ENCODE measurements at places on chromosomes 2 and 18. TPM values are rescaled to one million over a fixed set of nuclear protein-coding genes. Genes with fewer than 3 reads are reported as not detected.

- no peak for DNase-seq
Measured at GRCh38 chr2:104656571-104657163, 197.2 kb upstream of the POU3F3 start.

GRCh38 chr18:24014986-24015638 is 558 bp downstream of the TTC39C start:
- peak; percentile 61 for DNase-seq

GRCh38 chr18:24959051-24959476 is 392.9 kb downstream of the ZNF521 start:
- no peak for DNase-seq

GRCh38 chr2:136012315-136012714 is 26.9 kb upstream of the DARS1 start:
- no peak for DNase-seq

- DNase-seq = no peak
Measured at GRCh38 chr18:40902436-40902835, 1052.6 kb upstream of the PIK3C3 start.

DNA sequence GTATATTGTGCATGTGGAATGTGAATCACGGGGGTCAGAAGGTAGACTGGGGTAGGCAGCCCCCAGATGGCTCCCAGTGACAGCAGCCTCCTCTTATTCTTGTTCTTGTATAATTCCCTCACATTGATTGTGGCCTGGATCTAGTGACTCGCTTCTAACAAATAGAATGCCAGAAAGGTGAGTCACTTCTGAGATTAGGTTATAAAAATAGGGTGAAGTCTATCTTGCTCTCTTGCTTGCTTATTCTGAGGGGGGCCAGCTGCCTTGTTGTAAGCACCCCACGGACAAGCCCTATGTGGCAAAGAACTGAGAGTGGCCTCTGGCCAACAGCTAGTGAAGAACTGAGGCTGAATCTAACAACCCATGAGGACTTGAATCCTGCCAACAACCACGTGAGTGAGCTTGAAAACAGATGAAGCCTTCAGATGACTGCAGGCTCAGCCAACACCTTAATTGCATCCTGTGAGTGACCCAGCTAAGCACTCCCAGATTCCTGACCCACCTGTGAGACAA is 15.6 kb upstream of the RMND5A start:
- no peak for DNase-seq

- DNase-seq = no peak
Measured at GRCh38 chr2:174704061-174704460, 60.2 kb downstream of the CHRNA1 start.

GRCh38 chr2:43276962-43277391 is 50.6 kb upstream of the ZFP36L2 start:
- DNase-seq = peak; percentile 69

GRCh38 chr2:47198985-47199451 is 43.9 kb upstream of the STPG4 start:
- DNase-seq = no peak

DNA sequence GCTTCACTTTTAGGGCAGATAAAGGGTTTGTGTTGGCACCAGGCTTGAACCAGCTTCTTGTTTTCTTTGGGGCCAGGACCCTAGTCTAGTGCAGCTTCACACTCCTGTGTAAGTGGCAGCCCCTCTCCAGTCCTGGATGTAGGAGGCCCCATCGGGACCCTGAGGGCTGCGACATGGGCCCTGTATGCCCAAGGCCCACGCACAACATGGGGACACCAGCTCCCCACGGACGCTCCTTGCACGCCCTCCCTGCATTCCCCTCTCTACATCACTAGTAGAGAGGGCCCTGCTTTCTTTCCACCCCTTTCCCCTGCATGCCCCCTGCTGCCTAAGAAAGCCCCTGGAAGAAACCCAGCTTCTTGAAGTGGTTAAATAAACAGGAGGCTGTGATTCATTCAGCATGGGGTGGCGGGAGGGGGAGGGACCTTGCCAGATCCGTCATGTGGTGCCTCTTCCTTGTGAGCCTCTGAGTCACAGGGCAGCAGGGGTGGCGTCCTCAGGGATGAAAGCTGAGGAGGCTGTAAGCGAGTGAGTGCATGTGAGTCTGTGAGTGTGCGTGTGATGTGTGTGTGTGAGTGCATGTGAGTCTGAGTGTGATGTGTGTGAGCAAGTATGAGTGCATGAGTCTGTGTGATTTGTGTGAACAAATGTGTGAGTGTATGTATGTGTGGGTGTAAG is 42.5 kb downstream of the COPS8 start:
- DNase-seq = peak; percentile 84

- DNase-seq = no peak
Measured at GRCh38 chr2:238140721-238141540, 2.5 kb downstream of the KLHL30 start.

DNA sequence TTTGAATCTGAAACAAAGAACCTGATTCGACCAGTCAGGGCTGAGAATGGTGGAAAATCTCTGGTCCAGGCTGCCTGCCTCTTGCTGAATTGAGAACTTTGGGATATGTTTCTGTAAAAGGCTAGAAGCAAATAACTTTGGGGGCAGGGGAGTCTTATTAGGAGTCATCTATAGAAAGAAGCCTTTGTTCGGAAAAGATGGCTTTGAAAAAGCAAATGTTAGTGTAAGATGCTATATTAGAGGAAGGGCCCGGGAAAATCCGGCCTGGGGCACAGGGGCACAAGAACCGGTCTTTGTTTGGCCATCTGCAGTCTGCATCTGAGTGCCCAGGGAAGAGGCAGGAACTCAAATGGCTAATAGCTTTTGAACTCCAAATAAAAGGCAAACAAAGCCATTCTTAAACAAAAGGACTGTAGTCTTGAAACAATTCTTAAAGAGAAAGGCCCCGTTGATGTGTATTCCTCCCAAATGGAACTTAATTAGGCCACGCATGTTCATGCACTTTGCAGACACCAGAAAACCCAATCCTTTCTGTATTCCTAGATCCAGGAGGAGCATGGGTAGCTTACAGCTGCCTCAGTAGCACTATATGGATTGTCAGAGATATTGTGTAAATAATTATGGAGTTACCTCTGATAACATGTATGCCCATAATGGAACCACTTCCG is 180.0 kb upstream of the ARL4C start:
- no peak for DNase-seq

DNA sequence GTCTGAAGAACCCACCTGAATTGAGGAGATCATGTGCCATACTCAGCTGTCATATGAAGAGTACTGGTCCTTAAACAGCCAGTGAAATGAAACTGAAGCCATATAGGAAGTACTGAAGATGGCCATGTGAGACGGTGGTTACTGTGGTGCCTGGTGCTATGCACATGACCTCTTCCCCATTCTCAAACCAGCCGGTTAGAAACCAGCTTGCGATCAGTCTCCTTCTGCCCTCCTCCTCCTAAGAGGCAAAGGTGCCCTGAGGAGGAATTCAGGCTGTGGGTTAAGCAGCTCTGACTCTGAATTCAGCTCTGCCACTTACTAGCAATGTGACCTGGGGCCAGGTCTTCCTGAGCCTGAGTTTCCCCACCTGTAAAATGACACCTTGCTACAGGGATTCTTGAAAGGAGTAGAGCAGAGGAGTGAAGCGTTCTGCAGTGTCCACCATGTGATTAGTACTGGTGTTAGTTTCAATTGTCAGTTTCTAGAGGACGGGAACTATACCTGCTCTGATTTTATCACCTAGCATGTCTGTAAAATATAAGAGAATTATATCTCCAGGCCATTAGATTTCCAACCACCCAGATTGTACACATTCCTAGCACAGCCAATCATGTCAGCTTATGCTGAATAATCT is 5.1 kb downstream of the FECH start:
- no peak for DNase-seq

DNA sequence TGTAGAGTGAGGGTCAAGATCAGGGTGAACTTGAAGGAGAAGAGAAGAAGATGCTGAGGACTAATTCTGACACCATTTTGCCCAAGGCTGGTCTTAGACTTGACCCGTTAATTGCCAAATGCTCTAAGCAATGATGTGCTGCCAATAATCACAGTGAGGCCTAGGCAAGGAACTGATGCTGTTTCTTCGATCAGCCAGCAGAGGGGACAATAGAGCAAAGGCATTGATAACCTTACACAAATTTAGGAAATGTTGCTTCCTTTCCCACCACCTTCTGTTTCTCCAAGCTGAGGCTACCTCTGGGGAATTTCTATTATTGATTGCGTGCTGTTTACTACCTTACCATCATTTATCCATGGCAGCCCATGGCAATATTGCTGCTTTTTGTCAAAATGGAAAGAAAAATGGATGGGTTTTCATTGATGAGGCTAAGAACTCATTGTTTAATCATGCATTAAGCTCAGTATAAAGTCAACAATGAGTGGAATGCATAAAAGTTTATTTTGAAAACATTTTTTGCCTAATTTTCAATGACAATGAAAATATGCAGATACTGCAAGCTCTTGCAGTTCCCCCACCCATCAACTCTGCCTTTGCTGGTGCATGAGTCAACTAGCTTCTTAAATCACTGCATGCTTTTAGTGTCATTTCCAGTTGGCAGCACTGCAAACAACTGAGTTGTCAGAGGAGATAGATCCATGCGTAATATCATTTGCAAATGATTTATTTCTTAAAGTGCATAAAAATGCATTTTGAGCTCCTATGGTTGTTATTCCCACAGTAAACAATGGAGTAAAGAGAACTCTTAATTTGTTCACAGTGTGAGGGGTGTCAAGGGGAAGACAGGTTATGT is 116.4 kb upstream of the NYAP2 start:
- no peak for DNase-seq

DNA sequence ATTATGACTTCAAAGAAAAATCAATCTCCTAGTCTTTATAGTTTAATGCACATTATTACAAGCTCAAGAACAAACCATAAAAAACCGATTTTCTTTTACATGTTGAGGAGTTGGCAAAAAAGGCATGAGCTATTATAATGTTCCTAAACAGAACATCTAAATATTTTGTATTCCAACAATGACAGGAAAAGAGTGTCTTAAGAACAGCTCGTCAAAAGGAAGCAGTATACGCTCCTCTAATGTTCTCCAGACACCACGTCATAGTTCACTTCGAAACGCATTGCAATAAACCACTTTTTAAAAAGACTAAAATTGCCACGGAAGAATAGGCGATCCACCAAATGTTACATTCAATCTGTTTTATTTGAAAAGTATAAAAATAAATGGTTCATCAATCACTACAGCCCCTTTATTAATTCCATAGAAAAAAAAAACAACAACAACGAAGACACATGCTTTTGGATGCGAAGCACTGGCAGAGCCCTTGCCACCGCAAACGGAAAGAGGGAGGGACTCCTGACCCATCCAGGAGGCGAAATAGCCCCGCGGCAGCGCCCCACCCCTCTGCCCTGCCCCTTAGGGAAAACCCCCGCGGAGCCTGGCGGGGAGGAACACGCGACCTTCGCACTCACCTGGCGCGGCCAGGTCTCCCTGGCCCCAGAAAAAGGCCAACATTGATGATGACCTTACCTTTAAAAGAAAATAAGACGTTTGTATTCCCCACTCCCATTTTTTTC is 45.8 kb downstream of the MBP start:
- DNase-seq = no peak

GRCh38 chr2:1360144-1360543 is 53.1 kb upstream of the TPO start:
- DNase-seq = no peak

GRCh38 chr2:206867006-206867405 is 72.3 kb upstream of the CPO start:
- DNase-seq = no peak

- DNase-seq = no peak
Measured at GRCh38 chr2:150919901-150920300, 341.8 kb downstream of the RBM43 start.

- DNase-seq = no peak
Measured at GRCh38 chr18:27863780-27864430, 313.0 kb downstream of the CDH2 start.

- no peak for DNase-seq
Measured at GRCh38 chr2:85768713-85769112, 14.9 kb downstream of the ATOH8 start.

GRCh38 chr2:69545477-69545932 is 98.0 kb downstream of the AAK1 start:
- no peak for DNase-seq

- DNase-seq = no peak
Measured at GRCh38 chr2:235960716-235961640, 207.2 kb downstream of the GBX2 start.

DNA sequence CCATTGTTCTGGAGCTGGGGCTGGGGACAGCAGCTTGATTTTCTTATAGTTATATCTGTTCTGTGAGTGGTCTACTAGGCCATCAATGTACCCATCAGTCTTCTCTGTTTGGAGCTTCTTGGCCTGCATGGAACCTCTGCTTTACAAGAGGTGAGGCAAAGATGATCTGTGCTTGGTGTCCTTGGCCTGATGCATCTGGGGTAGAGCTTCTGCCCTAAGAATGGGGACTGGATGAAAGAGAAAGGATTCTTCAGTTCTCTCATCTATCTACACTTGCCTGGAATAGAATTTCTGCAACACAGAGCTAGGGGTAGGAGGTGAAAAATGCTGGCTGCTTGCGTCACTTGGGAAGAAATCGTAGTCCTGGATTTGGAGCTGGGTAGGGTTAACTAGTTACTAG is 46.2 kb downstream of the ACSL3 start:
- DNase-seq = no peak

GRCh38 chr2:120367649-120368048 is 21.7 kb downstream of the INHBB start:
- no peak for DNase-seq

GRCh38 chr2:231028889-231029288 is 8.4 kb upstream of the C2orf72 start:
- no peak for DNase-seq

- no peak for DNase-seq
Measured at GRCh38 chr2:202140522-202141252, 67.6 kb downstream of the KIAA2012 start.

GRCh38 chr2:188884046-188884445 is 90.1 kb upstream of the COL3A1 start:
- no peak for DNase-seq

- DNase-seq = no peak
Measured at GRCh38 chr2:138922973-138923563, 142.9 kb upstream of the NXPH2 start.

MAPK4 gene
- total RNA-seq = 2.9 TPM

PCARE gene
- 0.95 TPM for total RNA-seq

RMDN2 gene
- 21.9 TPM for total RNA-seq

TRAF3IP1 gene
- 21.7 TPM for total RNA-seq

NETO1 gene
- not detected for total RNA-seq

TUBB8B gene
- 0.47 TPM for total RNA-seq

TCF23 gene
- 1.2 TPM for total RNA-seq

MC5R gene
- not detected for total RNA-seq

PTPRN gene
- not detected for total RNA-seq

AP1S3 gene
- total RNA-seq = 6.4 TPM

CNGA3 gene
- 0.18 TPM for total RNA-seq

ANKRD29 gene
- 56.5 TPM for total RNA-seq

MTA3 gene
- 23.5 TPM for total RNA-seq

CAD gene
- total RNA-seq = 28.8 TPM

C2orf80 gene
- total RNA-seq = not detected

GPC1 gene
- 14.7 TPM for total RNA-seq

Measured in lower lobe of right lung (tissue), 2 donors.